ENCODE measurements at places on chromosomes 3 and 15.

DNA sequence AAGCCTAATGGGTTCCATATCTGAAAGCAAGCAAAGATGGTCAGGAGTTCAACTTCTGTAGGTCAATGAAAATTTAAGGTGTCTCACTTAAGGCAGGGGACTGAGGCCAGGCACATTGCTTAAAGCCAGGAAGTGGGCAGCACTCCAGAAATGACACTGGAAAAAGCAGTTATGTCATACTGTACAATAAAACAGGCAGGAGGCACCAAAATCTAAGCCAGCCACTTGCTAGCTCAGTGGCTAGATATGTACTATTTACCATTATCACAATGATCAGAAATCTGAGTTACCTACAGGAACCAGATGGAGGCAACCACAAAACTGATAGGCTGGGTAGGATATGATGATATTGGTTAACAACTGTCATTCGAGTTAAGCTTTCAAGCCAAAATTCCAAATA lies 57.3 kb downstream of the FRMD5 start:
- DNase-seq, result no peak

- peak; percentile 34 for DNase-seq
Measured at GRCh38 chr15:91133511-91133910, 33.5 kb downstream of the SV2B start.

- DNase-seq, result no peak
Measured at GRCh38 chr3:72060447-72061034, 275.6 kb upstream of the PROK2 start.

DNA sequence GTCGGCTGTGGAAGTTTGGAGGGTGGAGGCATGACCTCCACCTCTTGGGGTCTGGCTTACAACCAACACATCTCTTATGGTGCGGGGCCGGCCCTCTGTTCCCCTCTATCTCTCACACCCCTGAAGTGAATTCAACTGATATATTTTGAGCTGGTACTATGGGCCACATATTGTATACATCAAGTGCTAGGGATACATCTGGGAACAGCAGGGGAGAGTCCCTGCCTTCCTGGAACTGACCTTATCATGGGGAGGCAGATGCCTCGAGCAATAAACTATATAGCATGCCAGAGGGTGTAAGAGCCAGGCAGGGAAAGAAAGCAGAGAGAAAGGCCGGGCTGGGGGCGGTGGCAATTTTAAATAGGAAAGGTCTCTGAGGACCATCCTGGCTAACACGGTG lies 60.4 kb upstream of the TRPM1 start:
- no peak for DNase-seq

DNA sequence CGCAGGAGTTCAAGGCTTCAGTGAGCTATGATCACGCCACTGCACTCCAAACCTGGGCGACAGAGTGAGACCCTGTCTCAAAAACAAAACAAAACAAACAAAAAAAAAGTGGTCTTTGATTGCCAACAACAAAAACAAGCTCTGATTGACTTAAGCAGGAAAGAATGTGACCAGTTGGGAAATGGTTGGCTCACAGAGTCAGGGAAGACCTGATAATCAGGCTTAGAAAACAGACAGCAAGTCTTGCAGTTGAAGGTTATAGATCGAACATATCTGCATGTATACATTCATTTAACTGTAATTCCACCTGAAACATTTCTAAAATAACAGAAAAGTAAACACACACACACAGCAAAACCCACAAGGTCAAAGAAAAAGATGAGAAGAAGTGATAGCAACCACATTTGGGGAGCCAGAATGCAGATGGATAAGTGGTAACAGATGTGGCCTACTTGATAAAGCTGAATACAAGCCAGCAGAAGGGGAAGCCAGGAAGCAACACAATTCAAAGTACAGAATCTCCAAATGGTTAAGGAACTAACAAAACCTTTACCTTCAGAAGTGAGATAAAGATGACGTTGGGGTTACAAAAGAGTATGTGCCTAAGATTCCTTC lies 699.9 kb upstream of the ZNF385D start:
- no peak for DNase-seq

- DNase-seq, result no peak
Measured at GRCh38 chr3:170081079-170081741, 43.4 kb downstream of the GPR160 start.

- no peak for DNase-seq
Measured at GRCh38 chr3:12675115-12675810, 11.3 kb upstream of the RAF1 start.

DNA sequence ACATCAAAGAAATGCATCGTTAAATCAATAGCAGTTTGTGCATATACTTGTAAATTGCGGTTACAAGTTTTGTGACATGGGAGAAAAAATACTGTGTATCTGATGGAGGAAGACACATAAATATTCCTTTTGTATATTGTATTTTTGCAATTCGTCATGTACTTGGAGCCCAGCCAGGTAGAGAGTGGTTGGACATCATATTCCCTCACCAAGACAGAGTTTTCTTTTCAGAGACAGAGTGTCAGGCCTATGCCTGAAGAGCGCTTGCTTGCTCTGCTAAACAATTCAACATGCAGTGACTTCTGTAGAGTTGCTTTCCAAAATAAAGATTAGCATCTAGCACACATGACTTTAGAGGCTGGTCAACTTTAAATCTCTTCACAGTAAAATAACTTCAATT lies 24.8 kb upstream of the MEIS2 start:
- DNase-seq, result no peak

DNA sequence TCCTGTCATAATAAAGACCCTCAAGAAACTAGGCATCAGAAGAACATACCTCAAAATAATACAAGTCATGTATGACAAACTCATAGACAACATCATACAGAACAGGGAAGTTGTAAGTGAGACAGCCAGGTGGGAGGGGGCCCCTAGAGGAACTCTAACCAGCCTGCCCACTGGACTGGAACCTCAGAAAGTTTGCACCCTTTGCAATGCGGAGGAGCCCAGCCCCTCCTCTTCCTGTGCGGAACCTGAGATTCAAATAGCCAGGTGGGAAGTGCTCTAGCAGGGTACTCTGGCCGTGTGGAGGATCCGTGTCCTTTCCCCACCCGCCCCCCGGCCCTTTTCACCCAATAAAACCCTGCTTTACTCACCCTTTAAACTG lies 387.0 kb upstream of the CBLB start:
- DNase-seq, result no peak

DNA sequence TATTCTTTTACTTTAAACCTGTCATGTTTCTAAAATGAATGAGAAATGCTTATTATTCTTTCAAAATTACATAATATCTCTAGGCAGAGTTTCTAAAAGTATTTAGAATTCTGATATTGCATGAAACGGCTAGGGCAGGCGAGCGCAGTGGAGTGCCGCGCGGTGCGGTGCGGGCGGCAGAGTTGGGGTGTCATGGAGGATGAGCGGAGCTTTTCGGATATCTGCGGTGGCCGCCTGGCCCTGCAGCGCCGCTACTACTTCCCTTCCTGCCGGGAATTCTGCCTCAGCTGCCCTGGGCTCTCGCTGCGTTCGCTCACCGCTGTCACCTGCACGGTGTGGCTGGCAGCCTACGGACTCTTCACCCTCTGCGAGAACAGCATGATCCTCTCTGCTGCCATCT lies 12.6 kb downstream of the BNIP2 start:
- no peak for DNase-seq

DNA sequence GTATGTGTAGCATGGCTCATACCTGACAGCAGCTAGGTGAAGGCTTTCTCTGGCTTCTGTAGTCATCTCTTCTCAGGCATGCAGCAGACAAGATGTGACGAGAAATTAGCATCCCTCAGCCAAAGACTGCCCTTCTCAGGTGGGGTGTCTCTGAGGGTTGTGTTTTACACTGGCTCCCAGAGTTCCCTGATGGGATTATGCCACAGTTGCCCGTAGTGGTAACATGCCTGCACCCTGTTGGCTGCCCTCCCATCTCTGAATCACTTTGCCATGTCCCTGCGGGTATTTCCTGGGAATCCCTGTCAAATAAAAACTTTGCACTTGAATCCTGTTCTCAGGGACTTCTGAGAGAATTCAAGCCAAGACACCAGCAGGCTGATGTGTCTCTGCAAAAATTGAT lies 70.5 kb downstream of the LRTM1 start:
- no peak for DNase-seq

GRCh38 chr3:53495146-53495519 lies 722 bp downstream of the CACNA1D start:
- DNase-seq, result peak; percentile 35

DNA sequence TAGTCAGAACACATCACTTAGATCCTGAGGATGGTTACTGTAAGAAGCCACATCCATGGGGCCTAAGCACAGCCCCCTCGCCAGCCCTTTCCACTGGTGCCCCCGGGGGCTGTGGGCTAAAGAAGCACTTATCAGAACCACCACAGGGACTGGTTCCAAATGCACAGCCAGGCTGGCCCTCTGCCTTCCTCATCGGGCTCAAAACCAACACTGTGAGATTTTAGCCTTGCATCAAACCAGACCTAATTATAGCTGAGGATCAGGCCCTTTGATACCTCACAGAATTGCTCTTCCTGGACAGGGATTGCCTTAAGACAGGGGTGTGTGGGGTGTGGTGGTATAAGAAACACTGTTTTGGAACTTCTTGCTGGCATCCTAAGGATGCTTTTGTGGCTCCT lies 23.7 kb downstream of the SRPRB start:
- DNase-seq, result no peak

DNA sequence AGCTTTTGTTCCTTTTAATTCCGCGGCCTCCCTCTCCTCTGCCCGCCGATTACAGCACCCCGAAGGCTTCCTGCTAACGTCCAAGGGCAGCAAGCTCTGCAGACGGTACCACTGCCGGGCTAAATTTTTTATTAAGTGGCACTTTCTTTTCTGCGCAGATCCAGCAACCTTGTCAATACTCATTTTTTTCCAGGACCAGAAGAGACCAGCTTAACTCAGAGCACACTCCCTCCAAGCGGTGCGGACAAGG lies 542 bp upstream of the MEIS2 start:
- no peak for DNase-seq

DNA sequence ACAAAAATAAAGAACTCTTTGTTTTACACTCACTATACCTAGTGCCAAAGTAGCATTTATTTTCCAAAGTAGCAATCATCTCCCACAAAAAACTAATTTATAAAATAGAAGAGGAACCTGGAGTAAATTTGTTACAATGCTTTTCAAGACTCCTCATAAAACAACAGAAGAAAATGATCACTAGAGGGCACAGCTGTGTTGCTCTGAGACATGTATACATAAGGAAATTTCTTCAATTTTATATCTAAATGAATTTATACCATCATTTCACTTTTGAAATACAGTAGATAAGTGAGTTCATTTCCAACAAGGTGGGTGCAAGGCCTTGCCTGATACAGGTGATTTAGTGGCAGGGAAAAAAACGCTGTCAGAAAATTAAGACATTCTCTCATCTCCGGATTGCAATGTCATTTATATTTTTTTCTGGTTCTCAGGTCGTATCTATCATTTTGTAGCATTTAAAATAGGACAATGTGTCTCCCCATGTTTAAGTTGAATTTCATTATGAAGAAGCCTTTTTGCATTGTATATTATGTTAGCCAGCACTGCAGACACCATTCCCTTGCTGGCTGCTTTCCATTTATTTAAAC lies 25.3 kb upstream of the ARHGEF26 start:
- no peak for DNase-seq

DNA sequence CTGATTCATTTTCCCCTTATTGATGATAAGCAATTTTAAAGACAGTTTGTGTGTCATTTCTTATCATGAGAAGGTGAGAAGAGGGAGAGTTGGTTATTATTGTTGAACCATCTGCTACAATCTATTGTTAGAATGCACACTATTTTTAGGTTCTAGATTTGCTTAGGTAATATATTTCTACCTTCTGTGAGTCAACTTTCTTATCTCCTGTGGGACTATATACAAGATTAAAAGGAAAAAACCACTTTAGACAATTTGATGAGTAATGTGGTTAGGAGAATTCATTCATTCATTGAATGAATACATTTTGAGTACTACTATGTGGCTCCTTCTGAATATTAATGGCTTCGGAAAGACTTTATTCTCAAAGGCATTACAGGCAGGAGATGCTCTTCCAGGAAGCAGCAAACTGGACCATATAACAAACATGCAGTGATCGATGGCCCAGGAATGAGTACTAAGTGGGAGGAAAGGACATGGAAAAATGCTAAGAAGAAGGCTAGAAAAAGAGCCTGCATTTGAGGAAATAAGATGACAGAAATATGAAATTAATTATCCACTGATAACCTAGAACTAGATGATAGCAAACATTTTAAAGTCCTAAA lies 22.4 kb downstream of the SPTSSB start:
- no peak for DNase-seq

DNA sequence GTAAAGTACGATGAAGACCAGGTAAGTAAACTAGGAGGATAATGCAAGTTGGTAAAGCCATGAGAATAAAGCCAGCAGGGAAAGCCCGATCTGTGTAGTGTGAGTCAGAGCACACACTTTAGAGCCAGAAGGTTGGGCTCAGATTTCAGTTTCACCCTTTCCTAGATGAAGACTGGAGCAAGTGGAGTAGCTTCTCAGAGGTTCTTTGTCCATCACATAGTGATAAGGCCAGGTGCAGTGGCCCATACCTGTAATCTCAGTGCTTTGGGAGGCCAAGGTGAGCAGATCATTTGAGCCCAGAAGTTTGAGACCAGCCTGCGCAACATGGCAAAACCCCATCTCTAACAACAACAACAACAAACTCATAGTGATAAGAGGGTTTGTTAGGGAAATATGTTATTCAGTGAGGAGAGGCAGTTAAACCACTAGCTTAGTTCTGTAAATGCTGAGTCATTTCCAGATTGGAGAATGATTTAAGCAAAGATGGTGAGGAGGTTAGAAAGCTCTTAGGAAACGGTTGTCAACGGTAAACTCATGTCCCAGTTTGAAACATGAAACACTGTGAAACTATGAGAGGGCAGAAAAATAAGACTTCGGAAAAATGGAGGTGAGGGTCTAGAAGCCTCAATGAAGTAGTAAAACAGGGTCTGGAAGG lies 39.0 kb downstream of the IL12A start:
- no peak for DNase-seq

GRCh38 chr3:183265157-183265642 lies 12.1 kb downstream of the B3GNT5 start:
- peak; percentile 45 for DNase-seq

- DNase-seq, result no peak
Measured at GRCh38 chr3:32004113-32004765, 22.7 kb downstream of the ZNF860 start.

GRCh38 chr3:64460877-64461276 lies 226.9 kb downstream of the ADAMTS9 start:
- DNase-seq, result no peak

DNA sequence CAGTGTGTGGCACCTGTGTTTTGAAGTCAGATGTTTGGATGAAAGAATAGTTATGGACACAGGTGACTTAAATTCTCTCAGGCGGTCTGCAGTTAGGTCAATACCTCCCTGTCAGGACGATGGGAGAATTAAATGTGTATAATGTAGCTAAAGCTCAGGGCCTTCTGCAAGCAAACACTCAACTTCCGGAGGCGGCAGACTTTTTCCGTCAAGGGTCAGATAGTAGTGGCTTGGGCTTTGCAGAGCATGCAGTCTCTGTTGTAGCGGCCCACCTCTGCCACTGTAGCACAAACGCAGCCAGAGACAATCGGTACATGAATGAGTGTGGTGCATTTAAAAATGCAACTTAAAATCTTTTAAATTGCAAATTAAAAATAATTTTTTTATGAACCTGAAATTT lies 47.4 kb downstream of the CMTM8 start:
- no peak for DNase-seq
